Esophagus squamous epithelium (tissue), 5 donors: ENCODE measurements at places on chromosomes 5 and 9. TPM values are rescaled to one million over a fixed set of nuclear protein-coding genes. Genes with fewer than 3 reads are reported as not detected.

EGFLAM gene
- 1.7 TPM for total RNA-seq

FOXD4L6 gene
- 0.38 TPM for total RNA-seq

SLC34A3 gene
- total RNA-seq: 0.38 TPM

SLC6A18 gene
- not detected for total RNA-seq

DNA sequence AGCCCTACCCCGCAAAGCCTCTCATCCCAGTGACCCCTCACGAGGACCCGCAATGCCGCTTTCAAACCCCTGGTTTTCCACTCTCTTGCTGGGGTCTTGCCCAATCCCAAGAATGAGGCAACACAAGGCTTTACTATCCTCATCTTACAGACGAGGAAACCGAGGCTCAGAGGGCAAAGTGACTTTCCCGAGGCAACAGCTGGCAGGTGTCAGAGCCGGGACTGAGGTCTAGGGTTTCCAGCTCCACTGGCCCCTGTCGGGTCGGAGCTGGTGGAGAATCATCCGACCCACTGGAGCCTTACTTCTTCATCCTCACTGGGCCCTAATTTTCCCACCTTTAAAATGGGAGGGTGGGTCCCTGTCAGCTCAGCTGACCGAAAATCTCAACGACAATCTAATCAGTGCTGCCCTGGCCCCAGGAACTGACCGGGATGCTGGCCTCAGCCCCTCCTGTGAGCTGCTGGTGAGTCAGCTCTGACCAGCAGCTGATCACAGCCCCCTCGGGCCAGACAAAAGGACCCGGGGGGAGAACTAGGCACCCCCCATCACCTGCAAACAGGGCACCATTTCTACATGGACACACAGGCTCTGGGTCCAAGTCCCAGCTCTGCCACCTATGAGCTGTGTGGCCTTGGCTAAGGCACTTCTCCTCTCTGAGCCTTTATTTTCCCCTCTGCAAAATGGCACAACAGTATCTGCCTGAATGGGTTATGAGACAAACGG lies 72.7 kb upstream of the STXBP1 start:
- H3K36me3 ChIP-seq: no peaks in the 10 kb centered on the region
- H3K4me1 ChIP-seq: peaks cover 100% of the 10 kb centered on the region
- no peak for DNase-seq
- peak overlapping the region; percentile 91 for H3K27ac ChIP-seq
- H3K27me3 ChIP-seq: no peaks in the 10 kb centered on the region

GRCh38 chr9:35679766-35680330 lies 6.1 kb downstream of the CA9 start:
- peaks cover 25% of the 10 kb centered on the region for H3K36me3 ChIP-seq
- peak overlapping the region; percentile 36 for H3K27ac ChIP-seq
- H3K4me1 ChIP-seq: peaks cover 11% of the 10 kb centered on the region
- no peak overlapping the region for H3K4me3 ChIP-seq
- no peaks in the 10 kb centered on the region for H3K27me3 ChIP-seq
- DNase-seq: no peak

DNA sequence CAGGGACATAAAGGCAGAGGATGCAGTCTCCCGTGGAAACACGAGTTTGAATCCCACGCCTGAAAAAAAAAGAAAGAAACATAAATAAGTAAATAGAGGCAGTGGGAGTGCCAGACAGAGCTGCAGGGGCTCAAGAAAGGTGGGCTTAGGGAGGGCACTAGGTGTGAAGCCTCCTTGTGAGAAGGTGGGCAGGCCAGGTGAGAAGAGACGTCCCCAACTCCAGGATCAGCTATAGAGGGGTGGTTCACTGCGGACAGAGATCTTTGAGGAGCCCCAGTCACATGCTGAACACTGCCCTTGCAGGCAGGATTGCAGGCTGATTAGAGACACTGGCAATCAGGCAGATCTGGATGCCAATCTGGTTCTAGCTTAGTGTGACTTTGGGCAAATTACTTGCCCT lies 172.1 kb downstream of the RGS3 start:
- no peaks in the 10 kb centered on the region for H3K4me1 ChIP-seq
- H3K36me3 ChIP-seq: no peaks in the 10 kb centered on the region
- no peak for DNase-seq
- no peak overlapping the region for H3K27ac ChIP-seq
- H3K27me3 ChIP-seq: no peaks in the 10 kb centered on the region

GRCh38 chr9:130835441-130836298 lies 616 bp downstream of the ABL1 start:
- H3K4me1 ChIP-seq: peaks cover 15% of the 10 kb centered on the region
- DNase-seq: no peak
- peak overlapping the region; percentile 95 for H3K27ac ChIP-seq
- peak overlapping the region; percentile 58 for H3K4me3 ChIP-seq
- H3K27me3 ChIP-seq: no peaks in the 10 kb centered on the region
- no peaks in the 10 kb centered on the region for H3K36me3 ChIP-seq

DNA sequence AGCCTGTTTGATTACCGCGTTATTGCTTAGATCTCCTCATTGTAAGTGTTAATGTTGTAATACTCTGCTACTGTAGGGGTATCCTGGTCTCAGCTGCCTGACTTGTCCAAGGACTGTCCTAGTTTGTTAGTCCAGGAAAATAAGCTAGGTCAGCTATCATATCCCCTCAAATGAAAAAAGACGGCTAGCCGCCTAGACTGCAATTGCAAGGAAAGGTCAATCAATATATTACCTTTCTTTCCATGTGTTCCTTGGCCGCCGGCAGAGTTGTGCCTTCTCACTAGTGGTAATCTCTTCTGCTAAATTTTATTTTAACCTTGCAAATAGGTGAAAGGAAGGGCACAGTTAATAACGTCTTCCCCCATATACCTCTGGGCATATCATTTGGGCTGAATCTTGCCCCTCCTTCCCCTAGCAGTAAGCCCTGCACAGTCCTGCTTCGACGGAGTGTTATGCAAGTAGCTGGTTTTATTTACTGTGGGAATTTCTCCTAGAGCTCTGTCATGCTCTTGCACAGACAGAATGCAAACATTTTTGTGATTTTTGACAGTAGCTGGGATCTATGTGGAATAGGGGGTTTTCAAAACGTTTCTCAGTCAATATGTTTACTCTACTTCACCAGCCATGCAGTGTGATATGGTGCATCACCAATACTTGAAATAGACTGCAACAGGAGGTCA lies 288.5 kb downstream of the MAST4 start:
- H3K36me3 ChIP-seq: no peaks in the 10 kb centered on the region
- no peak overlapping the region for H3K4me3 ChIP-seq
- DNase-seq: no peak

GRCh38 chr9:88920645-88921044 lies 70.6 kb upstream of the S1PR3 start:
- DNase-seq: no peak
- H3K27me3 ChIP-seq: no peaks in the 10 kb centered on the region
- H3K27ac ChIP-seq: no peak overlapping the region
- no peak overlapping the region for H3K4me3 ChIP-seq

- H3K27me3 ChIP-seq: no peaks in the 10 kb centered on the region
- H3K4me3 ChIP-seq: no peak overlapping the region
- no peak overlapping the region for H3K27ac ChIP-seq
- no peaks in the 10 kb centered on the region for H3K4me1 ChIP-seq
- H3K36me3 ChIP-seq: no peaks in the 10 kb centered on the region
Measured at GRCh38 chr5:147586832-147587231, 77.0 kb upstream of the DPYSL3 start.
